Esophagus squamous epithelium (tissue), 5 donors: ENCODE measurements at places on chromosomes 4 and X.

DNA sequence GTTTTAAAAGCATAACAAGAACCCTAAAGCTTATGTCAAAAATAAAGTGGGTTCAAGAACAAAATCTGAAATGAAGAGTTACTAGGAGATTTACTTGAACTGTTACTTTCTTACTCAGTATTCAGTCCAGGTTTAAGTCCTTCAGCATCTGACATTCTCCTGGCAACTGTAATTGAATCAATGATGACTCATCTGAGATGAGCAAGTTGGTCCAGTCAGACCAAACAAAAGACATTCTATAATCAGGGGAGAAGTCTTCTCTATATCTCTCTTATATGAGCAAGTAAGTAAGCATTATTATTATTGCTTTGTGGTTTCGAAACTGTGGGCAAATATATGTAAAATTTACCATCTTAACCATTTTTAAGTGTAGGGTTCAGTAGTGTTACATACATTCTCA is 34.6 kb downstream of the MAP9 start:
- DNase-seq, result no peak
- H3K27ac ChIP-seq, result no peak overlapping the region
- no peaks in the 10 kb centered on the region for H3K27me3 ChIP-seq
- no peaks in the 10 kb centered on the region for H3K4me1 ChIP-seq
- no peak overlapping the region for H3K4me3 ChIP-seq

- peak within 1 kb of the TSS; percentile 89 for H3K27ac ChIP-seq
- no peaks in the 10 kb centered on the region for H3K4me1 ChIP-seq
- peak; percentile 38 for DNase-seq
- H3K27me3 ChIP-seq, result no peaks in the 10 kb centered on the region
Observed at GRCh38 chrX:155070975-155071693, at the start of the genes BRCC3, CMC4 and MTCP1. Gene BRCC3 (plus strand): TSS chrX:155071508. CDS start chrX:155071528, 20 bp downstream. Gene CMC4 (minus strand): TSS chrX:155071136. CDS start chrX:155064023, 7,113 bp downstream. Gene MTCP1 (minus strand): TSS chrX:155071136. CDS start chrX:155066010, 5,126 bp downstream.

DNA sequence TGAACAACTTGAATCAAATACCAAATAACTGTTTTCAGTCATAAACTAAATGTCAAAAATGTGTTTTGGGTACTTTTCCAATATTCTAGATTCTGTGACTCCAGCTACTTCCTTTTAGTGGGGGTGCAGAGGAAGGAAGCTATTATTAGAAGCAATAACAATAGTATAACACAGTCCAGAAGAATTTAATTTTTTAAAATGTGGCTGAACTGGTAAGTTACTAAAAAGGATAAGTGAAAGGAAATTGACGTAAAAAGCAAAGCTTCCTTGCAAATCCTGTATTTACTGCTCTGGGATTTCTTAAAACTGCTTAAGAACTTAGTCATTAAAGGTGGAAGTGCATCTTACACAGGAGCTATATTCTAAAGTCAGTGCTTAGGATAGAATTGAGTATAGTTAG is 53.2 kb downstream of the MOSPD2 start:
- H3K27ac ChIP-seq, result no peak overlapping the region
- no peaks in the 10 kb centered on the region for H3K4me1 ChIP-seq

DNA sequence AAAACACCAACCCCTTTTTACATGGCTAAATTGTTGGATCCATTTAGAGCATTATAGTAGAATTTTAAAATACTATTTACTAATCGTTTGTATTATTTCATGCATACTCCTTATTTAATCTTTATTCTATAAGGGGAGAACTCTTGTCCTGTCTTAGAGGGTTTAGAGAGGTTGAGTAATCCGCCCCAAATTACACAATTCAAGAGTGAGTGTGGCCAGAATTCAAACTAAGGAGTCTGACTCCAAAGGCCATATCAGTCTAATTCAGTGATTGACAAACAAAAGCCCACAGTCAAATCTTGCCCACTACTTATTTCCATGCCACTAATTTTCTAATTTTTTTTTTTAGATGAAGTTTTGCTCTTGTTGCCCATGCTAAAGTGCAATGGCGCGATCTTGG is 33.7 kb upstream of the NEIL3 start:
- no peak overlapping the region for H3K27ac ChIP-seq
- no peaks in the 10 kb centered on the region for H3K36me3 ChIP-seq
- no peaks in the 10 kb centered on the region for H3K27me3 ChIP-seq
- H3K4me1 ChIP-seq, result no peaks in the 10 kb centered on the region

DNA sequence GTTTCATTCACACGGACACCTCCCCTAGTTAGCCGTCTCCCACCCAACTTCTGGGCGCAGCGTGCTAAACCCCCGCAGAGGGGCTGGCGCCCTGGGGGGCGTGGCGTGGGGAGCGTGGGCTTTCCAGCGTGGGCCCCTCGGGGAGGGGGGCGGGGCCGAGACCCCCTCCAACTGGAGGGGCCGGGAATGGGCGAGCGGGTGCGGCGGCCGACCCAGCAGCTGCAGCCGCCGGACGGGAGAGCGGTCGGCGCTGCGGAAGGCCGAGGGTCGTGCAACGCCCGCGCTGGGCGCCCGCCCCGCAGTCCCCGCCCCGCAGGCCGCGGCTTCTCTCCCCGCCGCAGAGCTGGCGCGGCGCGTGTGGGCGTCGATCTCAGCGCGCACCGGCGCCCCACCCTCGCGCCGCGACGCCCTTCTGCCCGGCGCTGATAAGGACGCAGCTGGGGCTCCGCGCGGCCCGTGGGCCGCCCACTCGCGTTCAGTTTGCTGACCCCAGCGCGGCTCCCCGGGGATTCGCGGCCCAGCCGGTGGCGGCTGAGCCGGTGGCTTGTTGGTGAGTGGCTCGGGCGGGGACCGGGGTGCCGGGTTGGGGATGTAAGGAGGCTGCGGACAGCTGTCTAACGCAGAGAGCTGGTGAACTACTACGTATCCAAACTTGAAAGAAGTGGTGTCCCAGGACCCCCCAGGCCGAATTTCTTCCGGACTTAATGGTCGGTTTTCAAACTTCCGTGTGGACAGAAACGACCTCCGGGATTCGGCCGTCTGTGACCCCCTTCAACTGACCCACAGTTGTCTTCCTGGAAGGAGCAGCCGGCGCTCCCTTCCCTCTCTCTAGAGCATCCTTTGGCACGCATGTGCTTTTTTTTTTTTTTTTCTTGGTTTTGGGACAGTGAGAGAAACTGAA is 1.5 kb downstream of the FHDC1 start:
- no peaks in the 10 kb centered on the region for H3K27me3 ChIP-seq
- H3K27ac ChIP-seq, result peak overlapping the region; percentile 79
- H3K36me3 ChIP-seq, result no peaks in the 10 kb centered on the region
- DNase-seq, result no peak

DNA sequence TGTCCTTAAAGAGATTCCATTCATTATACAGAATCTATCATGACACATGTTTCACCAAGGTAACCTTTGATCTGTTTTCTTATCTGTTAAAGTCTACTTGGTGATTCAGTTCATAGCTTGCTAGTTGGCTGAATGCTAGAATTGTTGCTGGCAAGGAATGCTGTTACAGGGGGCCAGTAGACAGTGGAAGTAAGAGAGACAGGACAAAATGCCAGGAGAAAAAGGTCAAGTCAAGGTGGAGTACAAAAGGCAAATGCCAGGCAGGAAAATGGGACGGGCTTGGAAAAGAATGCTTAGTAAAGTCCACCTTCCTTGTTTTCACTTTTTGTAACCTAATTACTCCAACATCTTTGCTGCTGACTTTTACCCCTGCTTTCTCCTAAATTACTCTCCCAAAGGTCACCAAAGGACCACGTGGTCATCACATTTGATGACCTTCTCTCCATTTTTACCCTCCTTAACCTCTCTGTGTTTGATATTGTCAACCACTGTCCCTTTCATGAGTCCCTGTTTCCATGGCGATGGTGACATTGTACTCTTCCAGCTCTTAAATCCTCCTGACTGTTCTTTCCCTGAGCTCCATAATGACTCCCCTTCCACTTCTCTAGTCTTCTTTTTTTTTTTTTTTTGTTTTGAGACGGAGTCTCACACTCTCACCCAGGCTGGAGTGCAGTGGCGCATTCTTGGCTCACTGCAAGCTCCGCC is 24.5 kb upstream of the TAPT1 start:
- no peak for DNase-seq
- H3K4me3 ChIP-seq, result no peak overlapping the region
- no peak overlapping the region for H3K27ac ChIP-seq
- H3K4me1 ChIP-seq, result peaks cover 12% of the 10 kb centered on the region
